Epithelial cell of esophagus (primary cell): ENCODE measurements at places on chromosomes 2 and 18.

DNA sequence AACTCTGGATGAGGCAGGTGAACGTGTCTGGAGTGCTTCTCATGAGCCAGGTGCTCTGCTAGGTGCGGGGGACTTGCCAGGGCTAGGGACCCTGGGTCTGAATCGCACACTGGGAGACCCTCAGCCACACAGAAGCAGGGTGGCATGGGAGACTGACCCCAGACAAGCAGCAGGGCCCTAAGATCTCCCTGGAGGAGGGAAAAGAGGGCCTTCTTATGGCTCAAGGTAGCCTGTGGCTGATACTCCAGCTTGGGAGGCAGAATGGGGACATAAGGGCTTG lies 12.8 kb upstream of the CIB4 start:
- DNase-seq, result no peak

GRCh38 chr18:75088622-75089211 lies 120.2 kb downstream of the PTGR3 start:
- DNase-seq, result no peak

DNA sequence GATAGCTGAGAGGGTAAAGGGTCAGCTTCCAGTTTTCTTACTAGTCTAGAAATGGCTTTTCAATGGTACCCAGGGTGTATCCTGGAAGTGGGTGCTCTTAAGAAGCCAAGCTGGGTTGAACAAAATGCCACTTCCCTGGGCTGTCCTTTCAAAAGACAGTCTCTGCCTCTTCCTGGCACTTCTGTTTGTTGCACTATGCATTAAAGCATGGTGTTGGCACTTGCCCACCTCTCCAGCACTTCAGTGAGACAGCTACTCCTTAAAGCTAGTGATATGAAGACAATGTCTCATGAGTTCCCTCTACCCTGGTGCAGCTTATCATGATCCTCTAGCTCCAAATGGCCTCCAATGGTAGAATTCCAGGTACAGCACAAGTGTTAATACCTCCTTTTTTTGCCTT lies 74.3 kb upstream of the IGFBP5 start:
- DNase-seq, result no peak

GRCh38 chr2:55133467-55134315 lies 83.4 kb upstream of the RTN4 start:
- peak; percentile 51 for DNase-seq

DNA sequence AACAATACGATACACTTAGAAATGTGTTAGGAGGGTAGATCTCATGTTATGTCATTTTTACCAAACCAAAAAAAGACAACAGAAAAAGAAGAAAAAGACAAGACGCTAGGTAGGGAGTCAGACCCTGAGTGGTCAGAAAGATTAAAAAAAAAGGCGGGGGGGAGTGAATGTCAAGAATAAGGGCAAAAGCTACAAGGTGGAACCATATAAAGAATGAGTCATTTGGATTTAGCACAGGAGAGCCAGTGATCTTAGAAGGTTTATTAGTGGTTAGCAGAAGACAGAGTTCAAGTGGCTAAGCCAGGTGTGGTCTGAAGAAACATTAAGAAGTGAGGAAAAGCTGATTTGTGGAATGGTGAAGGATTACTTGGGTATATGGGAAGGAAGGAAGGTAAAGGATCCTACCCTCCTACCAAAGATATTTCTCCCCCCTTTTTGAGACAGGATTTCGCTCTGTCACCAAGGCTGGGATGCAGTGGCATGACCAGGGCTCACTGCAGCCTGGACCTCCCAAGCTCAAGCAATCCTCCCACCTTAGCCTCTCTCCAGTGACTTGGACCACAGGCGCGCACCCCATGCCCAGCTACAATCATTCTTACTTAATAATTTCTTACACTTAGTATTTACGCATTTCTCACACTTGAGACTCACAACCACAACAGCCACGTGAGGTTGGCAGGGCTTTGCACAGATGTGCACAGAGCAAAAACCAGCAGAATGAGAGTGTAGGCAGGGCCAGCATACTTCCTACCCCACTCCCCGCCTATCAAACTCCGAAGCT lies 2.6 kb downstream of the DSC2 start:
- DNase-seq, result no peak

GRCh38 chr2:181438261-181438660 lies 18.9 kb upstream of the ITGA4 start:
- peak; percentile 18 for DNase-seq

GRCh38 chr2:100584816-100585215 lies 22.0 kb downstream of the PDCL3 start:
- DNase-seq, result no peak

DNA sequence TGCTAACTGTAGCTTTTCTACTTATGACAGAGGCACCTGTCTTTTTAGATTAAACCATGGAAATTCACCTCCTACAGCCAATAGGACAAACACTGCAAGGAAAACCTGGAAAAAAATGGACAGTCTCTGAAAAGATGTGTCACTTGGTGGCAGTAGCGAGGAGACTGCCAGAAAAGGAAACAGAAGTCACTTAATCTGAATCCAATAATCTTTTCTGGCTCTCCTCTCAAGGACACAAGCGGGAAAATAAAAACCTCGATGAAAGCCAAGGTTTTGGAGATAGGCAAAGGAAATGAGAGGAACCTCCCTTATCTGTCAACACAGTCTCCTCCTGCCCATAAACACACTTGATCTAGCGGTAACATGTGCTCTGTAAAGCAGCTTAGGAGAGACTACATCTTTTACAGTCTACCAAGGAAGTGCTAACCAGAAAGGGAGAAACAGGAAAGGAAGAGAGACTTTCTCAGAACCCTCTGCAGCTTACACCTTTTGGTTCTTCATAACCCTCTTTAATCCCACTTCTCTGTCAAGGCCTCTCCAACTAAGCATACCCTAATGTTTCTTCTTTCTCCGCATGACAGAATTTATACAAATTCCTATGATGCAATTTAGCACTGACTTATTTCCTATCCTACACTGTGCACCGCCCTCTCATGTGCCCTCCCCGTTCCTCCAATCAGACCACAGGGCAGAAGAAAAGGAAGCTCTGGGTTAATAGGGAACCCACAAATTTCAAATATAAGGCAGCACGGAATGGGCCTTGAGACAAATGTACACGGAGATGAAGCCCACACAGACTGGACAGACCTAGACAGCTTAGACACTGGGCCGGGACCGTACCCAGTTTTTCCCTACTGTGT lies 52.8 kb downstream of the CLASP1 start:
- peak; percentile 49 for DNase-seq

- DNase-seq, result no peak
Measured at GRCh38 chr2:107006836-107007235, 120.9 kb upstream of the ST6GAL2 start.

DNA sequence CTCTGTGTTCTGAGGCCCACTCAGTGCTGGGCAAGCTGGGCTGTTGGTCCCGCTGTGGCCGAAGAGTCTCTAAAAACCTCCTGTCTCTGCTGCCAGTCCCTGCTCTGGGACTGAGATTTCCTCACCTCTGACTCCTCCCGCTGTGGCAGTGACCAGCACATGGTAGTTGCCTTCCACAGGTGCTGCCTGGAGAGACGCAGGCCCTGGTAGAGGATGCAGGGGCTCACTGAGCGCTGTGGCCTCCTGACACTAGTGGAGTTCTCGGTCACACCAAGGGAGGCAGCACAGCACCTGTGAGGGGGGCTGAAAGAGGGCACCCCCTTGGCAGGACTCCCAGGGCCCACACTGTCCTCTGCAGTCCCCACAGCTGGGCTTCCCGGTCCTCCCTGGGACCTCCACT lies 3.8 kb upstream of the ASB1 start:
- no peak for DNase-seq

- DNase-seq, result no peak
Measured at GRCh38 chr2:30927465-30928075, 120.3 kb upstream of the CAPN13 start.

GRCh38 chr2:83784947-83785346 lies 674.1 kb downstream of the SUCLG1 start:
- DNase-seq, result no peak

- peak; percentile 46 for DNase-seq
Measured at GRCh38 chr2:86037141-86037794, 68.4 kb downstream of the POLR1A start.

DNA sequence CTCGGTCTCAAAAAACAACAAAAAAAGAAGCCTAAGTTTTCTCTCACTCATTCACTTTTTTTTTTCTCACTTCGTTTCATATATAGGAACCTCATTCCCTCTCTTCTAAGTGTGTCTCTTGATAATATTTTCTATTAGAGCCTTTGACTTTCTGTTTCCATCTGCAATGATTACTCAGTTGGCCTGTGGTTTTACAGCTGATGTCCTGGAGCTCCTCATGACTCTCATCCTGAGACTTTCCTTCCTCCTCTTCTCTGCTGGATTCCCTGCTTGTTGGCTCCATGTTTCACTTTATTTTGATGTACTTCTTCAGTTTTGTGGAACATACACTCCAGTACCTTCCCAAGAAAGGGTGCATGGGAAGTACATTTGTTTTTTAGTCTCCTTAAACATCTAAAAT lies 154.2 kb upstream of the GATA6 start:
- peak; percentile 10 for DNase-seq

DNA sequence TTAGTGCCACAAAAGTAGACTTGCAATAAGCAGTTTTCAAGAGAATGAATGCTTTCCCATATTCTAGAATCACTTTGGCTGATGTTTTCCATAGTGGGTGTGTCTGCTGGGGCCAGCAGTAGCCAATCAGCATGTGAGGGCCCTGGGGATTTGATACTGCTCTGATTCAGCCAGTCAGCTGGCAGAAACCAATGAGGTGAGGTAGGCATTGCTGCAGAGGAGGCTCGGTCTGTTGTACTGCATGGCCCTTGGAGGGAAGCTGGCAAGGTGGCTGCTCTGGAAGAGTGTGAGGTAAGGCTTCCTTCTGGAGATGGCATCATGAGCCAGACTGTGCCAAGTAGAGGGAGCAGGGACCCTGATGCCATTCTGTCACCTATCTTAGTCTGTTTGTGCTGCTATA lies 22.7 kb downstream of the TMEM87B start:
- DNase-seq, result peak; percentile 22

DNA sequence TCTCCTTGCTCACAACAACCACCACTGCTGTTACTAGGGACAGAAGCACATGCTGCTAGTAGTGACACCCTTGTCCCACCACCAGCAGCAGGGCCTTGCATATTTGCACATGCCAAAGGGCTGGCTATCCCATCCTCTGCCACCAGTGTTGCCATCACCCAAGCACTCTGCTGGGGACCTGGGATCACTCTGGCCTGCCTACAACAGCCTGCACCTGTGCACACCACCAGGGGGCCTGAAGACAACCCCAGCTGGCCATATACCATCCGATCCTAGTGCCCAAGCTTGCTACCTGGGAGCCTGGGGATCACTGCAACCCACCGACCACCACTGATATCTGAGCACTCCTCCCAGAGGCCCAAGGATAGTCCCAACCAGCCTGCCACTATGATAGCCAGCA lies 99.9 kb upstream of the FANCL start:
- no peak for DNase-seq

- DNase-seq, result peak; percentile 13
Measured at GRCh38 chr2:102604769-102605168, 14.6 kb upstream of the SLC9A2 start.

GRCh38 chr2:188410504-188411235 lies 119.0 kb downstream of the GULP1 start:
- peak; percentile 58 for DNase-seq

GRCh38 chr18:63107171-63107845 lies 212.3 kb downstream of the BCL2 start:
- no peak for DNase-seq

DNA sequence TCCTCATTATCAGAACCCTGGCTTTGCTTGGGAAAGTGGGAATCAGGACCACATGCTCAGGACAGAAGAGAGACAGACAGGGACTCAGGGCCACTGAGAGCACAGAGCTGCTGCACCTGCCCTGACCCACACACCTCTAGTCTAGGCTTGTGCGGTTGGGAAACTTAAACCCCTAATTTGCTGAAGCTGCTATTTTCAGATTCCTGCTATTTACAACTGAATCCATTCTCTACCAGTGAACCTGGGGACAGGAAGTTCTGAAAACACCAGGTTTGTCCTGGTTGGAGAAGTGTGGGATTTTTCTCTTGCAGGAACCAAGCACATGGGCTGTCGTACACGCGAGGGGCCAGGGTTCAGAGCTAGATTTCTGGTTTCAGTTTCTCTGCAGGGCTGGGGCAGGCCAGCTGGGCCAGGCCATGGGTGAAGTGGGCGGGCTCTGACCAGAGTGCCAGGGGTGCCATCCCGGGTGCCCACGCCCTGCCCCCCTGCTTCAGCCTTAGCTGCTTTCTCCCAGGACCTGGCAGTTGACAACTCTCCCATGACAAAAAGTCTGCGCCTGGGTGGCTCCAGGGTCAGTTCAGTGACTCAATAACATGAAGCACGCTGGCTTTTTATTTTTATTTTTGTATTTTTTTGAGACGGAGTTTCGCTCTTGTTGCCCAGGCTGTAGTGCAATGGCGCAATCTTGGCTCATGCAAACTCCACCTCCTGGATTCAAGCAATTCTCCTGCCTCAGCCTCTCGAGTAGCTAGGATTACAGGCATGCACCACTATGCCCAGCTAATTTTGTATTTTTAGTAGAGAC lies 51.3 kb upstream of the SLC1A4 start:
- no peak for DNase-seq

- DNase-seq, result peak; percentile 40
Measured at GRCh38 chr2:54639609-54640008, 83.9 kb upstream of the EML6 start.

- peak; percentile 68 for DNase-seq
Measured at GRCh38 chr2:185208261-185208660, 530.3 kb upstream of the FSIP2 start.

DNA sequence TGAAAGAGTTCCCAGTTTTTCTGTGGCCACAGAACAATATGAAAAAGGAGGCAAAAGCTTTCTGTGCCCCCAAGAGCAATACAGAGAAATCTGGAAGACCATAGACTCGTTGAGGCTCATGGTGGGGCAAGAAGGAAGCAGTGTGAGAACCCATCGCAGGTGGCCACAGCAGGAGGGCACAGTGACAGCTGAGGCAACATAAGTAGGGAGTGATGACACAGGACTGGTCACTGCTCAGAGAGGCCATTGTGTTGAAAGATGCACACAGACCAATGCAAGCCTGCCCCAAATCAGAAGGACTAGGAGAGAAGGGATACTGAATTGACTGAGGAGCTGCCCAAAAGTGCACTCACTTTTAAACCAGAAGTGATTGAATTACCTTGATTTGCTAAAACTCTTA lies 483.6 kb downstream of the EPHA4 start:
- no peak for DNase-seq

DNA sequence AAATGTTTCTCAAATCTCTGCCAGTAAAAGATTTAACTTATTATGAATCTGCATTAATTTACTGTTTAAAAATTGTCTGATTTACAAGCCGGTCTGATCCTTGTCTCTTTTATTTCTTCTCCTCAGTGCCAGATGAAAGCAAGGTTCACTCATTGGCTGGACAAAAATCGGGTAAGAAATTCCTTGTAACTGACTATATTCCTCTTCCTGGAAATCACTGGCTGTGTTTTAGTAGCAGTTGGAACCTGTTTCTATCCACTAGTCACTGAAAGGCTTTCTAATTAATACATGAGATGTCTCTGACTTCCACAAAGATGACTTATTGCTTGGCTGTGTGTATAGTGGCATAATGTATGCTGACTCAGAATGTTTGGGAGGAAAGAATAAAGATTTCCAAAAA lies 436.6 kb upstream of the NRP2 start:
- DNase-seq, result peak; percentile 16
